IPS DF 19.7 (cell line): ENCODE measurements at places on chromosomes 12 and 14.

GRCh38 chr12:77118696-77119095, 53.3 kb upstream of the E2F7 start:
- no peak for DNase-seq

GRCh38 chr12:77315407-77315806, 250.0 kb upstream of the E2F7 start:
- no peak for DNase-seq

- DNase-seq, result no peak
Observed at GRCh38 chr12:95805864-95806671, 15.5 kb upstream of the NTN4 start.

DNA sequence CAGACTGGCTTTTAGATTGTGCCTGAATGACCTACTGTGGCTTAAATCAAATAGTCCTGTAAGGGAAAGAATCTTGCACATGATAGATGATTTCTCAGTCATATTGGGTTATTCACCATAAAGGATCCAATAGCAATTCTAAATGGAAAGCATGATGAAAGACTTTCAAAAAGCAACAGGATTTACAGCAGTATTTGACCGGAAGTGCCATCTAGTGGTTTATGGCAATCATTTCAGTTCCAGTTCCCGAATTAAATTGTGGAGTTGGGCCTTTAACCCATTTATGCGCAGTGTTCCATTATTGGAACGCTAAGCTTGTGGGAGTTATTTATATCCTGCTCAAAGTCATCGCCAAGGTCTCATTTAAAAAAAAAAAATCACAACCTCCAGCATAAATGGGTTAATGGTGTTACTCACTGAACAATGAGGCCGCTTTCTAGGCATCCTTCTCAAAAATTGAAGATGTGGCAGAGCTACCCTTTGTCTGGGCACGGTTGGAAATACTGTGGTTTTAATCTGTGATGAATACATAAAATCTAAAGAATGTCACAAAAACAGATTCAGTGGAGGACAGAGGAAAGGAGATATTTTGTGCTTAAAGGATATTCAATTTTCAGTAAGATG, 60.8 kb upstream of the REP15 start:
- no peak for DNase-seq

- no peak for DNase-seq
Observed at GRCh38 chr12:19382563-19382962, 56.7 kb upstream of the AEBP2 start.

GRCh38 chr12:3746758-3747157, 6.2 kb downstream of the CRACR2A start:
- no peak for DNase-seq

GRCh38 chr12:23493672-23494071, 455.8 kb downstream of the SOX5 start:
- DNase-seq, result no peak

- DNase-seq, result no peak
Observed at GRCh38 chr12:34391771-34392581, 369.7 kb downstream of the ALG10 start.

GRCh38 chr12:2035431-2036055, 17.2 kb upstream of the CACNA1C start:
- no peak for DNase-seq

DNA sequence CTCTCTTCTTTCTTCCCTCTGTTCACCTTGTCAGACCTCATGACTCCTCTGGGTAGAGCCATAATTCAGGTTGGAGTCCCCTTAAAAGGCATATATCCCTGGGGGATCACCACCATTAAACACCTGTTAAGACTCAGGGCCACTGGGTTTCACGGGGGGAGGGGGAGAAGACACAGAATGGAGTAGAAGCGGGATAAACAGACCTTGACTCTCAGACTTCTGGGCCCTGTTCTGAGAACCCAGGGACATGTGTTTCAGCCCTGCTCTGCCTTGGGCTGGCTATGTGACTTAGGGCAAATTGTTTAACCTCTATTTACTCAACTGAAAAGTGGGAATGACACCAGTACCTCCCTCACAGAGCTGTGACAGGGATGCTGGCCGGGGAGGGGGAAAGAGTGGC, 4.6 kb downstream of the CDH24 start:
- no peak for DNase-seq

GRCh38 chr12:80709811-80710726, 2.6 kb downstream of the MYF6 start:
- DNase-seq, result no peak

DNA sequence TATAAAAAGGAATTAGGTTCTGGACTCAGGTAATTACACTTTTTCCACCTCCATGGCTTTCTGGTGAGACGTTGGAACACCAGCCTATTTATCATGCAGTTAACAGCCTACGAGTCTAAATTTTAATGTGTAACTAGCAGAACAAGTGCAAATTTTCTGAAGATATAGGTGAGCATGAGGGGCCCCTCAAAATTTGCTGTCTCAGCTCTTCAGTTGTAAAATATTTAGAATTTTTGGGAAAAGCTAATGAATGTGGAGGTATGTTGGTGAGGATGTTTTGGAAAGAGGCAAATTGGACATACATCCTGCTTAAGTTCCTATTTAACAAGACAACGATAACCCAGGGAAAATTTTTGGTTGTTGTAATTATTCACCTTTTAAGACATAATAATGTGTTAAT, 25.3 kb upstream of the BCAT1 start:
- DNase-seq, result no peak
